Activated naive CD4-positive, alpha-beta T cell treated with Interleukin-2 at 50 U/mL for 16 hours (primary cell): ENCODE measurements at places on chromosomes 5 and 9.

GRCh38 chr5:172648755-172649154 lies 7.7 kb downstream of the NEURL1B start:
- no peak for DNase-seq

DNA sequence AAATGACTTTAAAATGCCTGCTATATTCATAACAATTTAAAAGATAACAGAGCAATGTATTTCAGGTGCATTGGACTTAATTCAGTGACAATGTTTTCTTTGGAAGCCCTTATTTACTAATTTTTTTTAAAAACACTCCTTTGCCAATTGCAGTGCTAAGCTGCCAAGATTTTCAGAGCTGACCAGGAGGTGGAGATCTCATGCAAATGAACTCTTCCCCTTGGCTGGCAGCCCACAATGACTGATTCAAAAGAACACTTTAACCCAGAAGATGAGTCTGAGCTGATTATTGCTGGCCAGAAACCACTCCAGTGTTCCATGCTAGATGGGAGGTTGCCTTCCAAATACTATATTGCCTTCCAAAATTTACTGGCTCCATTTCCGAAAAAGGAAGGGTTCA lies 128.3 kb upstream of the CCNH start:
- no peak for DNase-seq

- no peak for DNase-seq
These were observed 2.8 kb downstream of the BRD3OS start for GRCh38 chr9:134028076-134028475.

DNA sequence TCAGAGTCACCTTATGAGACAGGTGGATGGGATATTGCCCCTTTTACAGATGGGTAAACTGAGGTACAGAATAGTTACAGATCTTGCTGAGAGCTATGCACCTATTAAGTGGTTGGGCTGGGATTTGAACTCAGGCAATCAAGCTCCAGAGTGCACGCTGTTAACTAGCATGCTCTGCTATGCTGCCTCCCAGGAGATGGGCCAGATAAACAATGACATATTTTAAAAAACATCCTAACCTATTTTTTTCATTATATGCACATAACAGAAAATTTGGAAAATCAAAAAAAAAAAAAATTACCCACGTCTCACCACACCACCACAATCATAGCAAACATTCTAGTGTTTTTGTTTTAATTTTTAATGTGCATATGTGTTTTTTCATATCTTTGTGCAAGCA lies 123.4 kb upstream of the STC2 start:
- no peak for DNase-seq

- DNase-seq: no peak
These were observed 205.4 kb downstream of the SPATA31A6 start for GRCh38 chr9:42388846-42389245.

GRCh38 chr9:116008278-116008677 lies 145.3 kb upstream of the PAPPA start:
- no peak for DNase-seq

- DNase-seq: no peak
These were observed 1985.9 kb downstream of the EFNA5 start for GRCh38 chr5:105684799-105685198.

- DNase-seq: no peak
These were observed 135.2 kb downstream of the AOPEP start for GRCh38 chr9:94861589-94862272.
